NCI-H2107 (cell line): ENCODE measurements at places on chromosomes 1 and 21.

- no peak for DNase-seq
Observed at GRCh38 chr21:38448671-38449385, 49.4 kb downstream of the ERG start.

DNA sequence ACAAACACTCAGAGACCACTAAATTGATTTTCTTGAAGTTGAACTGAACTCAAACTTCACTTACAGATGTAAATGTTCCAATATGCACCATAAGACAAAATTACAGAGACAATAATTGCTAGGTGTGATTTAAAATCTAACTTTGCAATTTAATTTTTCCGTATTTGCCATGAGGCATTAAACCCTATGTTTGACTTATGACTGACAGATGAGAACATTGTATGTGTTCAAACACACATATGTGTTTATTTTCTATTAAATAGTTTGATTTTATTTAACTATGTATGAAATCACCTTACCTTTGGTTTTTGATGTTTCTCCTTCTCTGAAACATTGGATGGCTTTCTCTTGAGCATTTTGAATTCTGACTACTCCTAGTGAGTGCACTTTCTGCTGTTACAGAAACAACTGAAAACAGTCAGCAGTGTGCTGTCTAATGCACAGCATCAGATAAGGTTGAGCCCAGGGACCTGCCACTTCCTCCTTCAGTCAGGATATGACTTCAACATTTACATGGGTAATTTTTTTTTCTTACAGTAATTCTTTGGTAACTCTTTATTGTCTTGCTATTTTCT lies at the start of gene SAMSN1:
TSS of gene SAMSN1 (minus strand) at position 410 of the 575 bp plus-strand sequence. CDS start at position 356, 54 bp downstream.
- DNase-seq = no peak

DNA sequence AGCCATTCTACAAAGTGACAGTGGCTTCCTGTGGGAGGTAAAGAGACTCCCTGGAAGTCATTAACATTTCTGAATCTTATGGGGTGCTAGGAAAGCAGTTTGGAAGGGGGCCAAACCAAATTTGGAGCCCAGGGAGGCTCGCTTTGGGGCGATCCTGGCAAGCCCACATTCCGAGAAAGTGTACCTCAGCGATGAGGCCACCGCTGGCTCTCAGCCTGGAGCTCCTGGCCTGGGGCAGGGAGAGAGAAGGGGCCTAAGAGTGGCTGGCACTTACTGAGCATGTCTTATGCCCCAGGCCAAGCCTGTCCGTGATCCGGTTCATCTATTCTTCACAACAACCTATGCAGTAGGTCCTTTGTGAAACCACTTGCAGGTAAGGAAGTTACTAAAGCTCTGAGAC lies 98.8 kb downstream of the CCDC185 start:
- DNase-seq = no peak

DNA sequence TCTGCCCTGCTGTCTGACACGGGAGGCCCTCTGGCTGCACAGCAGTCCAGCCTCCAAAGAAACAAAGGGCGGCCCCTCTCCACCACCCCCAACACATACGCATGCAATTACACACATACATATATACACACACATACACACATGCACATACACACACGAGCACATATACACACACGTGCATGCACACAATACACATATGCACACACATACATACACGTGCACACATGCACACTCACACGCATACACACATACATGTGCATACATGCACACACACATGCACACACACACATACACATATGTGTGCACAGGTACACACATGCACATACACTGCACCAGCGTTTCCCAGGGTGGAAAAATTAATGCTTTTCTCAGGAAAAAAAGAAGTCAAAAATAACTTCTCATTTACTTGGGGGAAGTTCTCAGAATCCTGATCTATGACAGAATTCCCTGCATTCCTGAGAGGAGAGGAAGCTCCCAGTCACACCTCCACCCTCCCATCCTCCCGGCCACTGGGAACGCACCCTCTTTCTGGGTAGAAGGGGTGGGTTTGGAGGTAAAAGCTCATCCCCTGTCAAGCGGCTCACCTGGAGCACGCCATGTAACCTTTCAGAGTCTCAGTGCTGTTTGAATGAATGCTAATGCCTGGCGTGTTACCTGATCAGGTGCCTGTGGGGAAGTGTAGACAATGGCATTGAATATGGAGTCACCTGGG lies 33.1 kb upstream of the KLHDC7A start:
- DNase-seq = no peak

DNA sequence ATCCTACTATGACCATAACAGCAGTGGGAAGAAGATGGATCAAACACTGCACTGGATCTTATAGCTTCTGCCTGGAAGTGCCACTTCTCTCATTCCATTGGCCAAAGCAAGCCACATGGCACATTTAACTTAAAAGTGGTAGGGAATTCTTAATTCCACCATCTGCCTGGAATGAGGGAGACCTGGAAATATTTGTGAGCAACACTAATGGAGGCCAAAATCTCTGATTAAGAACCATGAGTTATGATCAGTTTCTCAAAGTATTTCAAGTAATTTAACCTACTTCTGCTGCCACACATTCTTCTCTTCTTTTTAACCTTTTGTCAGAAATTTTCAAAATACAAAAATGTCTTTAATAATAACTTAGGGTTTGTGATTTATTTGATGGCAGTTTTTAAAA lies 154.0 kb upstream of the C1orf87 start:
- DNase-seq = no peak
